ENCODE measurements at places on chromosomes 13 and 19. TPM values are rescaled to one million over a fixed set of nuclear protein-coding genes. Genes with fewer than 3 reads are reported as not detected.

The RYR1 gene
- polyA plus RNA-seq: 565 TPM

GRCh38 chr19:16398530-16399249, 73.1 kb downstream of the EPS15L1 start:
- no peak for DNase-seq

The STOML3 gene
- not detected for polyA plus RNA-seq

The LEUTX gene
- polyA plus RNA-seq: not detected

The CLIP3 gene
- 15.4 TPM for polyA plus RNA-seq

- DNase-seq: peak; percentile 61
Measured at GRCh38 chr19:33740811-33741396, 55.8 kb upstream of the KCTD15 start.

The LILRA6 gene
- polyA plus RNA-seq: 2.2 TPM

The ZNF473 gene
- polyA plus RNA-seq: 7.7 TPM

The GARIN5A gene
- 4.3 TPM for polyA plus RNA-seq

GRCh38 chr19:46453661-46454060, 17.7 kb downstream of the PNMA8A start:
- DNase-seq: no peak

DNA sequence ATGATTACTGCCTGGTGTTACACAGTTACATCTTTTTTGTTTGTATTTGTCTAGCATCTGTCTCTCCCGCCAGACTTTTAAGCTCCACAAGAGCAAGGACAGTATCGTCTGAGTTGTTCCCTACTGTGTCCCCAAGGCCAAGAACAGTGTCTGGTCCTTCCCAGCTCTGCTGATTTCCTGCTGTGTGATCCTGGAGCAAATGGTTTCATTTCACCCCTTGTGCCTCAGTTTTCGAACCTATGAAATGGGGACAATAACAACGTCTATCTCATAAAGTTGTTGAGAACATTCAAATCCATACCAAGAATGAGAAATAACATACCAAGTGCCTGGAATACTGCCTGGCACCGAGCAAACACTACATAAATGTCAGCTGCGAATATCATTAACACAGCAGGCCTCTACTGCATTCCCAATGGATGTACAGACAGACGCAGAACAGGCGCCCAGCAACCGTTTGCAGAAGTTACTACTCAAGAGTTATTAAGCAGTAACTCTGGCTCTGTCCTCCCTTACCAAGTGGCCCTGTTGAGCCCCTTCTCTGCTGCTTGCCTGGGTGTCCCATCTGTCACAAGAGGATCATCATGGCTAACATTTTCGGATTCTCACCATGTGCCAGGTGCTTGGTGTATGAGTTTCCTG, 11.4 kb downstream of the XRCC1 start:
- DNase-seq: no peak

- DNase-seq: peak; percentile 45
Measured at GRCh38 chr19:48480558-48481500, 11.7 kb downstream of the CYTH2 start.

DNA sequence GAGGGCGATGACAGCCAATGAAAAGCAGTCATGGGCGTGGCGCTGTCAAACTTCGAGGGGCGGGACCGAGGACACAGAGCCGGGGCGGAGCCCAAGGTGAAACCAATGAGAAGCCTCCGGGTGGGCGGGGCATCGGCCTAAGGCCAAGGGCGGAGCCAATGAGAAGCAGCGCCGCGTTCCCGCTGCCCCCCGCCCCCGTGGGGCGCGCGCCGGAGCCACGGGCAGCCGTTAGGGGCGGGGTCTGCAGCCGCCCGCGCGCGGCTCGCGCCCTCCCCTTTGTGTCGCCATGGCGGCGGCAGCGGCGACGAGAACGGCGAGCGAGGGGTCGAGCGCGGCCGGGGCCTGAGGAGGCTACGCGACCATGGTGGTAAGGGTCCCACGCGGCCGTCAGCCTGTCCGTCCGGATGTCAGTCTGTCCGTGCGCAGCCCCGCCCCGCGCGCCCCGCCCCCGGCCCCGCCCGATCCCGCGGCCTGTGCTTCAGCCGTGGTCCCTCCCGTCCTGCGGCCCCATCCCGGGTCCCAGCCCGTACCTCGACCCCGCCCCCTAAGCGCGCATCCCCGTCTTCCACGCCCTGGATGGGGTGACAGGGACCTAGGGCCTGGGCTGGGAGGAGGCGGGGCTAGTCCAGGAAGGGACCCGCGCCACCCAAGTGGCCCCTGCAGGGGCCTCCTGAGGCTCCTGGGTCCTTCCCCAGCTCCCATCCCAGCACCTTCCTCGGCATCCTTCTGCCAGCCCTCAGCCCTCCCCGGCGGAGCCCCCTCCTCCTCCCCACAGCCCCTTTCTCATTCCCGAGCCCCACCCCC, at the start of gene ARHGAP33:
Gene ARHGAP33 (plus strand): TSS at position 267 of the 804 bp plus-strand sequence. CDS start 95 bp downstream, at position 362.
- DNase-seq: peak; percentile 98

DNA sequence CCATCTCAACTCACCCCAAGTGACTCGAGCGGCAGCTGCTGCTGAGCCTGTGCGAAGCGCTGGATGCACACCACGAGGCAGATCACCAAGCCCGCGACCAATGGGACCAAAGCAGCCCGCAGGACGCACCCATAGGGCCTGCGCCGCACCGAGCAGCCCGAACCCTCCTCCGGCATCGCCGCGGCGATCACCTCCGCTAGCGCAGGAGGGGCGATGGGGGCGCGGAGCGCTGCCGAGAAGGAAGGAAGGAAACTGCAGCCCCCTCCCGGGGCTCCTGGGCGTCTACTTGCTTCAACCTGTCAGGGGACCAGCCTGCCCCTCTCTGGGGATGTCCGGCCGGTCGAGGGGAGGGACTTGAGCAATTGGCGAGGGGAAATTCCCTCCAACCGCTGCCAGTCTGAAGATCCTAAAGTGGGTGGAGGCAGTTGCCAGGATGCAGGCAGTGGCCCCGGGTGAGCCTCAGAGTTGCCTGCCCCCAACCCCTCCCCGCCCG, at the start of gene CD70:
Gene CD70 (minus strand): TSS at position 324 of the 493 bp plus-strand sequence. CDS start 148 bp downstream, at position 176.
- DNase-seq: peak; percentile 38

- DNase-seq: no peak
Measured at GRCh38 chr13:111936267-111936925, 130.6 kb upstream of the SOX1 start.

The KLC3 gene
- 0.18 TPM for polyA plus RNA-seq

GRCh38 chr13:114118086-114118485, 14.3 kb downstream of the RASA3 start:
- no peak for DNase-seq

GRCh38 chr13:54287062-54287764, 1258.6 kb downstream of the OLFM4 start:
- no peak for DNase-seq

Measured in muscle of arm (tissue), 14 donors.